ENCODE measurements at places on chromosomes 11 and 22.

DNA sequence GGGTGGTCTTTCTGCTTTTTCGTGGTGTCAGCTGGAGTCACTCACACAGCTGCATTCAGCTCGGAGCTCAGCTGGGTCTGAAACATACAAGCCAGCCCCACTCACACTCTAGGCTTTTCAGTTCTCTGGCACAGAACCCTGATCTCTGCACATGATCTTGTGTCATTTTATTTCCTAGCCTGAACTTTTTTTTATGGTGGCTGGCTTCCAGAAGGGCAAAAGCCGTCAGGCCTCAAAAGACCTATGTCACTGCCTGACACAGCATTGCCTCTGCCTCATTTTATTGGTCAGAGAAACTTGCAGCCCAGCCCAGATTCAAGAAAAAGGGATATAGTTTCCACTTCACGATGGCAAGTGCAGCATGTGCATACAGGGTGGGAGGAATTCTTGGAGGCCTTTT lies 117.8 kb downstream of the NTM start:
- DNase-seq: no peak

GRCh38 chr11:2312232-2313042 lies 10.6 kb downstream of the TSPAN32 start:
- DNase-seq: no peak

- DNase-seq: no peak
Observed at GRCh38 chr22:29813563-29813962, 24.5 kb downstream of the ASCC2 start.

DNA sequence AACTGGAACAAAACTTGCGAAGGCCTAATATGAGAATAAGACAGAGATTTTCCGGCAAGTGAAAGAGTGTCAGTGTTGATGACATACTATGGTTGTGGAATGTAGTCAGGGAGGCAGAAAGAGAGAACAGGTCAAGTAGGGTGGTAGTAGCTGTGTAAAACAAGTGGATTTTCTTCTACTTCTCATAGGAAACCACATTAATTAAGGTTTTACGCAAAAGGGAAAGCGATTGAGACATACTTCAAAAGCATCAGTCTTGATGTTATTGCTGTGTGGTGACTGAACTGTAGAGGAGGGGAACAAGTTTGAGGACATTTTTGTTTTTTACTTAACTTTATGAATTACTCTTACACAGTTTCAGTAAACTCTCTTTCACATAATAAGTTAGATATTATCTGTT lies 186.0 kb upstream of the CNTN5 start:
- no peak for DNase-seq

- no peak for DNase-seq
Observed at GRCh38 chr11:114377612-114378267, 22.6 kb downstream of the C11orf71 start.

GRCh38 chr11:116871248-116871647 lies 33.8 kb upstream of the APOA1 start:
- no peak for DNase-seq

DNA sequence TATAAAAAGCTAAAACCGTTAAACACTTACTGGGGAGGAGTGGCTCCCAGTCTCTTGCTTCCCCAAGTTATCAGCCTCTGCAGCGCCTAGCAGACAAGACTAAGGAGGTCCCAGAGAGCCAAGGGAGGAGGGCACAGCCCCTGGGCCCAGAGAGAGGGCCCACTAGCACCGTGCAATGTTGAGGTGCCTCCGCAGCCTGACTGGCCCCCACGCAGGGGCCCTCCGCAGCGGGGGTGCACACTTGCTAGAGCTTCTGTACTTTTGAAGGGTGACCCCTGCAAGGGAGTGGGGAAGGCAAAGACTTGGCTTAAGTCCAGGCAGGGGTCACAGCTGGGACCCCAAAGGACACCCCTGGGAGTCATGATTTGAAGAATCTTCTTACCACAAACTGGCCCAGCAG lies 98.0 kb downstream of the ADAMTS15 start:
- no peak for DNase-seq

- DNase-seq: no peak
Observed at GRCh38 chr22:28006271-28006670, 87.2 kb upstream of the PITPNB start.

All from glomerular endothelial cell (primary cell).